ENCODE measurements at places on chromosomes 16 and 17. TPM values are rescaled to one million over a fixed set of nuclear protein-coding genes. Genes with fewer than 3 reads are reported as not detected.

- DNase-seq, result no peak
Measured at GRCh38 chr16:79336437-79337229, 263.9 kb downstream of the MAF start.

Gene PIRT
- total RNA-seq, result not detected

Gene IGSF6
- total RNA-seq, result not detected

GRCh38 chr16:17780181-17780580, 309.4 kb upstream of the XYLT1 start:
- no peak for DNase-seq

Gene CDRT15
- not detected for total RNA-seq

All from myocyte (in vitro differentiated cells).